Hematopoietic multipotent progenitor cell treated with erythropoietin and hydrocortisone succinate and interleukin-3 and kit ligand, for 8 days (in vitro differentiated cells): ENCODE measurements at places on chromosomes 6 and 20.

- no peak for DNase-seq
Observed at GRCh38 chr6:82362878-82363427, 664 bp upstream of the TPBG start.

DNA sequence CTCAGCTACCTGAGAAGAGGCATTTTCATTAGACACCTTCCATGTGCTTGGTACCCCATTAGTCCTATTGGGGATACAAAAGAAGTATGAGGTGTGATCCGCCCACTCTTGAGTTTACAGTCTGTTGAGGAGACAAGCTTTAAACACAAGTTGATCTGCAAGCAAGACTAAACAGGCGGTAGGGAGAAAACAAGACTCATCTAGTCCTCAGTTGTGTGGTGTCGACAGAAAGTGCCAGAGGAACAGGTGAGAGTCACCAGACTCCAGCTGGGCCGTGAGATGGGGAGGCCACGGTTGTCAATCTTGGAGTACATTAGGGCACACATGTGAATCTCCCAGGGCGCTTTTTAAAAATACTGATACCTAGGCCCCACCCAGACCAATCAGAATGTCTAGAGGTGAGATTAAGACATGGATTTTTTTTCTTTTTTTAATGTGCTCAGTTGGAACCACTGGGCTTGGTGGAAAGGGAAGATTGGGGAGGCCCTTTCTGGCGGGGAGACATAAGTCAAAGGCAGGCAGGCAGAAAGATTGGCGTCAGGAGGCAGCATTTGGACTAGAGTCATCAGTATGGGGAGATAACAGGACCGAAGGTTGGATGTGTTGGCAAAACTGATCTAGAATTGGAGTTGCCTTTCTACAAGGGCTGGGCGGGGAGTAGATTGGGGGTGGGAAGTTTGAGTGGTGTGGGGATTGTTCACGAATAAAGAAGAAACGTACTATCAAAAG, 10.4 kb downstream of the E2F3 start:
- DNase-seq = peak; percentile 53

GRCh38 chr6:128889870-128890269, 6.9 kb downstream of the LAMA2 start:
- no peak for DNase-seq

DNA sequence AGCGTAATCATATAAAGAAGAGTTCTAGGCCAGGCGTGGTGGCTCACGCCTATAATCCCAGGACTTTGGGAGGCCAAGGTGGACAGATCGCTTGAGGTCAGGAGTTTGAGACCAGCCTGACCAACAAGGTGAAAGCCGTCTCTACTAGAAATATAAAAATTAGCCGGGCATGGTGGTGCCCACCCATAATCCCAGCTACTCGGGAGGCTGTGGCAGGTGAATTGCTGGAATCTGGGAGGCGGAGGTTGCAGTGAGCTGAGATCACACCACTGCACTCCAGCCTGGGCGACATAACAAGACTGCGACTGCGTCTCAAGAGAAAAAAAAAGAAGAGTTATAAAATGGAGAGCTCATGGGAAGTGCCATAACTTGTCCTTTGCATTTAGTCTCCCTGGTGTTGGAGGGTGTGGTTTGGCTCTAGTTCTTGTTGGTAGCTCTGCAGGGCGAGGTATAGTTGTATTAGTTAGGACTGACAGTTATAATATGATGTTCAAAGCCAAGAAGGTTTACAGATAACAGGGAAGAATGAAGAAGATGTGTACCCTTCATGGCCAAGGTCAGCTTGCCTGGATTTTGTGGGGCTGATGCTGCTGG, 54.8 kb downstream of the UTRN start:
- no peak for DNase-seq

DNA sequence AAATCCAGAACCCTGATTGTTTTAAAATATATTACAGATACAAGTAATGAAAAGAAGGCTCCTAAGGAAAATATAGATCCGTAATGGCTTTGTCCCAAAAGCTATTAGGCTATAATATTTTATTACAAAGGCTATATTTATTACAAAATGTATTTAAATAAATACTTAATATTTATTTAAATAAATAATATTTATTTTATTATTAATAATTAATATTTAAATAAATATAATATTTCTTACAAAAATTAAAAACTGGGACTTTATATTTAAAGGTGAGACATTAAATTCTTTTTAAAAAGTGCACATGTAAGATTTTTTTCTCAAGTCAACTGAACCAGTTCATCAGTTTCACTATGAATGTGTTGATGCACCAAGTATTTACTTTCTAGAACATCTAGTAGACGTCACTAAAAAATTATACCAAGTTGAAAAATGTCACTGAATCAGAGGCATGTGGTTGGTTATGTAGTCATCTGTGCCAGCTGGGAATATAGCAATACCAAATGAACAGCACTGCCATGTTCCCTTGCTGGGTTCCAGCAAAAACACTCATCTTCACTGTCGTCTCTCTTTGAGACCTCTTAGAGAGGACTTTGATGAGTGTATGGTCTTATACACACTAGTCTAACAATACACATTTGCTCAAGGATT, 278.9 kb downstream of the ESR1 start:
- DNase-seq = no peak

- DNase-seq = no peak
Observed at GRCh38 chr20:18403269-18403668, 63.6 kb downstream of the DZANK1 start.

DNA sequence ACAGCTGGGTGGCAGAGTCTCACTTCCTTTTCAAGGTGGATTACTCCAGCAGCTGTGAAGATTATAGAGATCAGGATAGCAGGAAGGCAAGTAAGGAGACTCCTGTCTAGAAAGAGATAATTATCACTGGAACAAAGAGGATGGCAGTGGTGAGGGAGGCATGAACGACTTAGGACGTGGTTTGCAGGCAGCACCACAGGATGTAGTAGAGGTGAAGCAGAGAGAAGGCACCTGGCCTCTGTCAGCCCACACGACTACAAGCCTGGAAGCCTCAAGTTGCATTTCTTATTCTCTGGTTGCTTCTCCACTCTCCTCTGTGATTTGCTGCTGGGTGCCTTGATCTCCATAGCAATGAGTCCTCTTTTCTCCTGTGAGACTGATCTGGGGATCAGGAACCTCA, 62.7 kb downstream of the TSHZ2 start:
- no peak for DNase-seq

GRCh38 chr20:41352106-41352505, 11.5 kb downstream of the LPIN3 start:
- no peak for DNase-seq

DNA sequence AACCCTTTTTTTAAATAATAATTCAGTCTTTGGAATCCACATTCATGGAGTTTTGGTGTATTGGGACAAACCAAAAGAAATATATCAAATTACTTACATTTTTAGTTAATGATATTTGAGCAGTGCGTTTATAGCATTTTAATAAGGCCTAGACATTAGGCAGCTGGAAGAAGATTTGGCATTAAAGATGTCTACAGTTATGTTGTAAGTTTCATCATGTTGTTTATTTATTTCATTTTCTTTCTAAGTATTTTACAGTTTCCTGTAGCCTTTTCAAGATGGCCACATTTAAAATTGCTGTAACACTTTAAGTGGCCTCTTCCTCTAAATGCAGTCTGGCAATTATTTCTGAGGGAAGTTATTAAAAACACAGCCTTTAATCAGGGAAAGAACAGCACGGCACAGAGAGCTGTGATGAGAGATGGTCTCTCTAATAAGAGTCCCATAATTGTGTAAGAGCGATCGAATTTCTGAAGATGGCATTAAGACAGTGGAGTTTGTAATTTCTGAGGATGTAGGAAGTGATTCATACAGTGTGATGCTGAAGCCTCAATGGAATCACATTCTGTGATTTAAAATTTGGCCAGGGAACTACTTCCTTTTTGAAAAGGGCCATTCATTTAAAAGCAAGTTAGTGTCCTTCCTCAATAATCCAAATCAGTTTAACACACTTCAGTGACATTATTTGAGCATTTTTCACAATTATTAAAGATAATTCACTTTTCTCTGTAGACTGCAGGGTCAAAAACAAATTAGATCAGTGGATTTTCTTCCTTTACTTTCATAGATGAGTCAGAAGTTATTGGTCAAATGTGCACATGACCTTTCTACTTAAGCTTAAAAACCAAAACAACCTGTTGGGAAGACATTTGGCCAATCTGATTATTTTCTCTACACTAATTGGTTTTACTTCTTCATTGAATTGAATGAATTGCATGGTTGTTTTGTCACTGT, 52.4 kb upstream of the EDN3 start:
- DNase-seq = no peak

GRCh38 chr6:14549304-14549770, 431.8 kb downstream of the CD83 start:
- no peak for DNase-seq

- DNase-seq = no peak
Observed at GRCh38 chr6:51792273-51793030, 295.0 kb downstream of the PKHD1 start.

DNA sequence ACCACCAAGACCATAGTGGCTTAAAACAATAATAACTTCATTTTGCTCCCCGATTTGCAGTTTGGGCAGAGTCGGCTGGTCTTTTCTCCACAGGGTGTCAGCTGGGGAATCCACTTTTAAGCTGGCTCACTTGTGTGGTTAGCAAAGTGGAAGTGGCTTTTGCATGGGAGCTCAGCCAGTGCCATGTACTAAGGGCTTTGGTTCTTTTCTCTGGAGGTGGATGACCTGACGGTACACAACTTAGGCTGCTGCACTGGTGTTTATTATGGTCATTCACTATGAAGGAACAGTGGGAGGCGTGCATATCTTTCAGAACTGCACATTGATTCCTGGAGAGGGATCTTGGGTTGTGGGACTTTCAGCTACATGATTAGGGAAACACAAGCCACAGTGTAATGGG, 141.0 kb downstream of the OR2B2 start:
- DNase-seq = no peak

GRCh38 chr6:40587240-40588069, at the start of gene LRFN2:
Gene LRFN2 (minus strand): TSS chr6:40587364.
- peak; percentile 68 for DNase-seq

DNA sequence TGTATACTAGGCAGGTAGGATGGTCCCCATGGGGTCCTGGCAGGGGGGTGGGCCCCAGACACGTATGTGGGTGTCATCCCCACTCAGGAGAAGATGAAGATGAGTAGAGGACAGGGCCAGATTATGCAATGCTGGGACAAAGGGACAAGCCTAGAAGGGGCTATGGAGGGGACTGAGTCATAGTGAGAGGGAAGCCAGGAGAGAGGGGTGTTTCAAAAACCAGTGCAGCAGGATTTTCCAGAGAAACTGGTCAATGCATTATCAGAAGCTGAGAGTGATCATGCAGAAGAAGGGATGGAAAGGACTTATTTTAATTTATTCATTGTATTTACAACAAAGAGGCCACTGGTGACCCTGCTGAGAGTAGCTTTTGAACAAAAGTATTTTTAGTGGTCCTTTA, 74.0 kb downstream of the PPP1R3G start:
- DNase-seq = no peak

DNA sequence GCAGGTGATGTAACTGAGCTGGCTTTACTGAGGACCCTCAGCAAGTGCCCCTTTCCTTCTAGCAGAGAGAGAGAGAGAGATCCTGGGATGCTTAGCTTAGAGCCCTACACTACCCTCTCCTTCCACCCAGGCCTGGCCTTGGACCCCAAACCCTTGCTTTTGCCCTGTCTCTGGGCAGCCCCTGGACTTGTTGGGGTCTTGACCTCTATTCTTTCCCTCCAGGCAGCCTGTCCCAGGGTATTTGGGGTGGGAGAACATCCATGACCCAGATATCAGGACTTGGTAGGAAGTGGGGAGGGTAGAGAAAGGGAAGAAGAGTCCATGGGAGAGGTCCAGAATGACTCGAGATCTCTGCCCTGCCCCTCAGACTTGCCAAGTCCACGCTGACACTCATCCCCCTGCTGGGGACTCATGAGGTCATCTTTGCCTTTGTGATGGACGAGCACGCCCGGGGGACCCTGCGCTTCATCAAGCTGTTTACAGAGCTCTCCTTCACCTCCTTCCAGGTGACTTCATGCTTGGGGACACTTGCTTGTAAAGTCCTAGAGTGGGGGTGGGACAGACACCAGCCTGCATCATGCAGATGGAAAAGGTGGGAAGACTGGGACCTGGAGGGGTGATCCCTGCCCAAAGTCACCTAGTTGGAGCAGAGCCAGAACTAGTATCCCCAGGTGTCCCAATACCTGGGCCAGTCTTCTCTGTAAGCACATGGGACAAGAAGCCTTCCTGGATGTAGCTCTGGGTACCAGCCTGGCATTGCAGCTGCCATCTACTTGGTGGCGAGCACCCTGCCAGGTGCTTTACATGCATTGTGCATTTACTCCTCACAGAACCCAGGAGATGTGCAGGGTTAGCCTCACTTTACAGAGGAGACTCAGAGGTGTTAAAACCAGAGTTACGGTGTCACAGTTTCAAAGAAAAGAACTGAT, 30.9 kb downstream of the GLP1R start:
- no peak for DNase-seq
